ENCODE measurements at places on chromosomes 6 and 20.

- no peak for DNase-seq
Observed at GRCh38 chr6:45661661-45662060, 283.9 kb upstream of the SUPT3H start.

GRCh38 chr6:135897087-135897486 lies 45.6 kb downstream of the PDE7B start:
- DNase-seq, result no peak

GRCh38 chr20:2637246-2637645 lies 15.2 kb upstream of the NOP56 start:
- DNase-seq, result no peak

DNA sequence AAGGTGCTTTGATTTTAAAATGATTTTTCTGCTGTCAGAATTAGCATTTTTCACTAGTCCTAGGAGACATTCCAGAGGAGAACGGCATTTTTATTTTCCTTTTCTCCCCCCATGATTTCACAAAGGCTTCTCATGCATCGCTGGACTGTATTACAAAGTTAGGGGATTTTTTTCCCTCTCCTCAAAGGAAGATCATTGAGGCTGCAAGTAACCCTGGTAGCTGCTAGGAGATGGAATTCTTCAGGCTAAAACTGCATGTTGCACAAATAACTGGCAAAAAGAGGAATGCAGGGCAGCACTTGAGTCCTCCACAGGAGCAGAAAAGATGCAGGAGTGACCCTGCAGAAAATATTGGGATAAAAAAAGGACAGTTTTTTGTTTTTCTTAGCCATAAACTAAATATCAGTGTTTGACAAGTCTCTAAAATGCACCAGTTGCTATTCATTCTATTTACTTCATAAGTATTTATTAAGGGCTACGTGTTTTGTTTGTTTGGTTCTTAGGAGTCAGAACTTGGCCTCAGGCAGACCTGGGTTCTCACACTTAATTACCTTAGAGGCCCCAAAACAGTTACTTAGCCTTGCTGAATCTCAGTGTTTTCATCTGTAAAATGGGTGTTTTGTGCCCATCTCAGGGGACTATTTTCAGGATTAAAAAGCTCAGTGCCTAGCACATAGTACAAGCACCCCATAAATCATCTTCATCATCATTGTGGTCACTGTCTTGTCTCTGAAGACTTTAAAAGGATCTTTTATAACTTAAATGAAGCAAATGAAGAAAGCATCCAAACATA lies 144.5 kb upstream of the ID4 start:
- no peak for DNase-seq

DNA sequence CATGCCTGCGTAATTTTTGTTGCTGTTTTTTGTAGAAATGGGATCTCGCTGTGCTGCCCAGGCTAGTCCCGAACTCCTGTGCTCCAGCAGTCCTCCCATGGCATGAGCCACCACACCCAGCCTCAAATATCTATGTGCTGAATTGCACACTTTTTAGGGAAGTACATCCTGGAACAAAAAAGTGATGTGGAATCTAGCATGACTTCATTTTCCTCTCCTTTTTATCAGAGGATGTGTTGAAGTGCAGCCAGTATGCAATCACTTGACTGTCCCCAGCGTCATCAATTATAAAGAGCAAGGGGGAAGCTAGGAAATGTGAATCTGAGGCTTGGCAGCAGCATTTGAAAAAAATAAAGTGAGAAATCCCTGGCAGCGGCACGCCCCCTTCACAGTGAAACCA lies 6.4 kb upstream of the EXOC2 start:
- no peak for DNase-seq

GRCh38 chr6:84774157-84774984 lies 10.0 kb upstream of the TBX18 start:
- DNase-seq, result no peak

DNA sequence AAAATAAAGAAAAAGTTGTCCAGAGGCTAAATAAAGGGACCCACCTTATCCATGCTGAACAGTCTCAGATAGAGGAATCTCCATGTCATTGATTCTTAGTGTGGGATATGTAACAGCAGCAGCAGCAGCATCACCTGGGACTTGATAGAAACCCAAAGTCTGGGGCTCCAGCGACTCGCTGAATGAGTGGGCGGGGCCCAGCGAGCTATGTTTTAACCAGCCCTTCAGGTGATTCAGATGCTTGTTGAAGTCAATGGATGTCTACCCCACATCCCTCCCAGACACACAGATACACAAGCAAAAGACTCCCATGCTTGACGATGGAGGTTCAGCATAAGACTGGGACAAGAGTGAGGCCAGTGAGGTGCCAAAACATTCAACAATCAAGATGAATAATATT lies 298.6 kb downstream of the UBE3D start:
- DNase-seq, result no peak

DNA sequence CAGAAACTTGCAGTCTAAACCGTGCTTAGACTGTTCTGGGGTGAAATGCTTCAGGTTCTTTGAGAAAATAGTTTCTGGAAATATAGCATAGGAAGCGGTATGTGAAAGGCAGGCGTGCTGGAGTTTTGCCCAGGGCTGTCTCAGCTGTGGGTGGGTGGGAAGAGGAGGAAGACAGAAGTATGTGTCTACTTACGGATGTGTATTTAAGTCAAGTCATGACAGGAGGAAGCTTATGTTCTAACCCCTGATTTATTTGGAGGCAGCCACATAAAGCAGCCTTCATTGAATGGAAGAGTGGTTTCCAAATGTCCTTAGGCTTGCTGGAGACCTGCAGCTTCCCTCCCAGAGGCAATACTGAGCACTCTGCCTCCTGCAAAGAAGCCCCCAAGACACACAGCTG lies 345.8 kb upstream of the PRND start:
- peak; percentile 72 for DNase-seq

DNA sequence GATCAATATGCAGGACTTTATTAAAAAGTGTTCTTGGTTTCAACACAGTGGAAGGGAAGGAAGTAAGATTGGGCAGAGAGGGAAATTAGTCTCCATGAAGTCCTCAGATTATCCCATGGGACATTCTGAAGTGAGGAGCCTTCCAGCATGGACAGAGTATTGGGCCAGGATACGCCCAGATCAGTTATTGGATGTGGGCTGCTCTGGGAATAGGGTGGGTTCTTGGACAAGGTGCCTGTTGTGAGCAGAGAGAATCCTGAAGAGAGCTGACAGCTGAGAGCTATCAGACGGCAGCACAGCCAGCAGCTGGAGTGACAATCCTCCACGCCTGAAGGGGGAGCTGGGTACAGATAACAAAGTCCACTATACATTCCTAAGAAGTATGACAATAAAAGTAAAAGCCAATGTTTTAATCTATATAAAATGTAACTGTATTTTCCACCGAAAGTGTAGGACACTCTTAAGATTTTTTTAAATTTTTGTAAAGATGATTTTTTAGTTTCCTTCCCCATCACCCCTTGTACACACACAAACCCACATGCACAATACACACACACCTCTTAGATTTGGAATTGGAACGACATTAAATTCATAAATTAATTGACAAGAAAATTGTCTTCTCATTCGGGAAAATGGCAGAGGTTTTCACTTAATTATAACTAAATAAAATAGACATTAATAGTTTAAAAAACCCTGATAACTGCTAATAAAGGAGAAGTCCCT lies 107.8 kb downstream of the FBXO5 start:
- no peak for DNase-seq

DNA sequence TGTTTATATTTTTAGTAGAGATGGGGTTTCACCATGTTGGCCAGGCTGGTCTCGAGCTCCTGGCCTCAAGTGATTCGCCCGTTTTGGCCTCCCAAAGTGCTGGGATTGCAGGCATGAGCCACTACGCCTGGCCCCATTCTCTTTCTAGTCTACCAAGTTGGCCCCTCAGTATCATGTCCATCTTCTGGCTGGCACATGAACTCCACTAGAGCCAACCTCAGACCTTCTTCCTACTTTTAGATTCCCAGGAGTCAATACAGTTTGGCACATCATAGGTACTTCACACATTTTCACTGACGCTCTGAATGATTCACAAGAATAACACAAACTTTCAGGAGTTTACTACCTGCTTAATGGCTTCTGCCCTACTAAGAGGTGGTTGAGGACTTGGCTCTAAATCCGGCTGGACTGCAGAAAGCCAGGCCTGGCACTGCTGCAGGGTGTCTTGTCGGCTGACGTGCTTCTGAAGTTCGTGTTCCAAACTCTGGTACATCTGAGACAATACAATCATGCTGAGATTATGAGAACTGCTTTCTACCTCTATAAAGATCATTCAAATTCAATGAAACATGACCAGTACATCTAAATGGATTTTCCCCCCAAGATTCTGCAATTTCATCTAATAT lies 293.3 kb downstream of the SYNE1 start:
- DNase-seq, result no peak

GRCh38 chr6:43287717-43288679 lies 10.1 kb upstream of the SLC22A7 start:
- no peak for DNase-seq

DNA sequence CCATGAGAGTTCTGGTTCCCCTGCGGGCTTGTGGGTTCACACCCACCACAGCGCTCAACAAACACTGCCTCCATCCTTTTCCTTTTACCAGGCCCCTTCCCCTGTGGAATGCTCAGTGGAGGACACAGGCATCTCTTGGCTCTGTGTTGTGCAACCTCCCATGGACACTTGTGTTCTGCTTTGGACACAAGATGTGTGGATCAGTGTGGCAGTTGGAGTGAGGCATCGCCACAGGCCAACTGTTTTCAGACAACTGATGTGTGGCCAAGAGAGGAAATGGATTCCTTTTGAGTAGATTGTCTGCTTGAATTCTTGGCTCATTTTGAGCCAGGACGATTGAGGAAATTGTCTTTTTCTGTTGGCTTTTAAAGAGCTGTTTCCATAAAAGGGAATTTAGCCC lies 26.8 kb downstream of the CST8 start:
- no peak for DNase-seq

GRCh38 chr20:19382386-19383340 lies 170.2 kb downstream of the SLC24A3 start:
- DNase-seq, result no peak

- no peak for DNase-seq
Observed at GRCh38 chr20:47280228-47280627, 76.3 kb downstream of the ZMYND8 start.

DNA sequence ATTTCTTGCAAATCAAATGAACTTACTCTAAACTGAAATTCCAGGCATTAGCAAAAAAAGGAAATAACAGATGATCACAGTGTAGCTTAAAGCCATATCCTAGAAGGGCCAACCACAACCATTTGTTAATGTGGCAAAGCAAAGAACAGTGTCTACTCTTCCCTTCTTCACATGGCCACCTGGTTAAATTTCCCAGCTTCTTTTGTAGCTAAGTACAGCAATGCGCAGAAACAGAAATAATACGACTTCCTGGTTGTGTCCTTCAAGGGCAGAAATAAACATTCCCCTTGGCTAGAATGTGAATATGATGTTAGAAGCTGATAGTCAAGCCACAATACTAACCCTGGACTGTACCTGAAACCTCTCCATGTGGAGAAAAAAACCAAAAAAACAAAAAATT lies 9.6 kb downstream of the SNX3 start:
- DNase-seq, result no peak

DNA sequence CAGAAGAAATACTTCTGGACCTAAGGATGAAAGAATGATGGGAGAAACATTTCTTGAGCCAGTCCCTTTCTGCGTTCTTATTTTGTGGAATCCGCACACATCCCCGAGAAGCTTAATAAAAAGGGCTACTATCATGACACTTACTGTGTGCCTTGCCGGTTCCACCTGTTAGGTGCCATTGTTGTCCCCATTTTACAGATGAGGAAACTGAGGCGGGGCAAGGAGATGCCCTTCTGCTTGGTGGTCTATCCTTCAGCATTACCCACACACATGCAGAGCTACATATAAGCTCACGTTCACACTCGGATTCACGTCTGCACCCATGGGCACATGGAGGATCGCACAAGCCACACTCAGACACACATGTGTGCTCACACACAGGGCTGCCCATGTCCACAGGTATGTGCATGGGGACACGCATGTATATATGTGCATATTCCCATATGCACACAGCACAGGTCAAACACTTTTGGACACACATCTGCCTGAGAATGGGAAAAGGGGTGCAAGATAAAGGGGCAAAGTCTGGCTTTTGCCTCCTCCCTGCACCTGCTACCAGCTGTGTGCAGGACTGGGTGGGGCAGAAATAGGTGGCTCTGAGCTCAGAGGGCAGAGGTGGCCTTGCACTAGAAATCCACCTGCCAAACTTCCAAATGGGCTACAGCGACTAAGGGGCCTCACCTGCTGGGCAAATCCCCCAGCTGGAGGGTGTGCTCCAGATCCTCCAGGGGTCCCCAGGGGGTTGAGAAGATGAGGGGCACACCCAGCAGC lies 30.5 kb upstream of the ADA start:
- DNase-seq, result no peak

- no peak for DNase-seq
Observed at GRCh38 chr6:113570641-113571040, 286.5 kb upstream of the MARCKS start.

GRCh38 chr20:2576317-2576727 lies 39.9 kb downstream of the TMC2 start:
- DNase-seq, result no peak

All from AG04449 (cell line).